ENCODE measurements at places on chromosomes 11 and 22.

GRCh38 chr11:12179019-12179418, 68.6 kb downstream of the MICAL2 start:
- DNase-seq: no peak

DNA sequence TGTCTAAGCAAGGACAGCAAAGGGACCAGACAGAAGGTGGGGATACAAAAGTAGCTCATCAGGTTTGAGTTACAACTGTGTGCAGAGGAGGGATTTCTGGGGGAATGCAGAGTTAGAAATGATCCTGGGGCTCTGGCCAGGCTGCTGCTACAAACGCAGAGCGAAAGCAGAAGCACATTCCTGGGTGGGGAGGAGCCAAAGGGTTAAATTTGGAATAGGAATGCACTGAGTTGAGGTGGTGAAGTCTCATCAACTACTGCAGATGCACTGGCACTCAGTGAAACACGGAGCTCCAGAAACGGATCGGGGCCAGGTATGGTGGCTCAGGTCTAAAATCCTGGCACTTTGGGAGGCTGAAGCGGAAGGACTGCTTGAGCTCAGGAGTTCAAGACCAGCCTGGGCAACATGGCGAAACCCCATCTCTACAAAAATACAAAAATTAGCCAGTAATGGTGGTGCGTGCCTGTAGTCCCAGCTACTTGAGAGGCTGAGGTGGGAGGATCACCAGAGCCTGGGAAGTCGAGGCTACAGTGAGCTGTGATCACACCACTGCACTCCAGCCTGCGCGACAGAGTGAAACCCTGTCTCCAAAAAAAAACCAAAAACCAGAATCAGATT, 3.2 kb downstream of the CHKA start:
- no peak for DNase-seq

- no peak for DNase-seq
Measured at GRCh38 chr11:10605941-10606381, 37.5 kb upstream of the LYVE1 start.

DNA sequence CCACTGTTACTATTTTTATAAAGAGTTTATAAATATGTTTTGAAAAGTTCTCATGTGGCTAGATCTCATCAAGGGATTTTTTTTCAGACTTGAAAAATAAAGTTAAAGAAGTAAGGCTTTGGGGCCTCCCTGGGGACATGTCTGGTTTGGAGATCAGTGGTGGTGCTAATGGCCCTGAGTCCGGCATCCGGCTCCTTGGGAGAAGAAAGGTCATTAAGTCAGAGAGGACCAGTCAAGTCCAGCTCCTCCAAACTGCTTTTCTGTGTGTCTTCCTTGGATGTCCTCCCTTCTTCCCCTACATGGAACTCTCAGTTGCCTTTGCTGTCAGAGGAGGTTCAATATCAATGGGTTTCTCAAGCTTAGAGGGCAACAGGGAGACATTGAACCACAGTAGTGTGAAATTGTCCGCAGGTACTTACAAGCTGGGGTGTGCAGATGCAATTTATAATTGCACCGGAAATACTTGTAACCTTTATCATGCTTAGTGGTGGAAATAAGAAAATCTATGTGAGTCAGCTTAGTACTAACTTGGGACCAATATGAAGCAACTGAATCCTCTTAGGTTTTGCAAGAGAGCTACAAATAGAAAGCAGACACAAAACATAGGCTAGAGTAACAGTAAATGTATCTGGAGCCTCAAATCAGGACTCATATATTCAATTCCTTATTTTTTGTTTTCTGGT, 144.3 kb downstream of the TEAD1 start:
- no peak for DNase-seq

DNA sequence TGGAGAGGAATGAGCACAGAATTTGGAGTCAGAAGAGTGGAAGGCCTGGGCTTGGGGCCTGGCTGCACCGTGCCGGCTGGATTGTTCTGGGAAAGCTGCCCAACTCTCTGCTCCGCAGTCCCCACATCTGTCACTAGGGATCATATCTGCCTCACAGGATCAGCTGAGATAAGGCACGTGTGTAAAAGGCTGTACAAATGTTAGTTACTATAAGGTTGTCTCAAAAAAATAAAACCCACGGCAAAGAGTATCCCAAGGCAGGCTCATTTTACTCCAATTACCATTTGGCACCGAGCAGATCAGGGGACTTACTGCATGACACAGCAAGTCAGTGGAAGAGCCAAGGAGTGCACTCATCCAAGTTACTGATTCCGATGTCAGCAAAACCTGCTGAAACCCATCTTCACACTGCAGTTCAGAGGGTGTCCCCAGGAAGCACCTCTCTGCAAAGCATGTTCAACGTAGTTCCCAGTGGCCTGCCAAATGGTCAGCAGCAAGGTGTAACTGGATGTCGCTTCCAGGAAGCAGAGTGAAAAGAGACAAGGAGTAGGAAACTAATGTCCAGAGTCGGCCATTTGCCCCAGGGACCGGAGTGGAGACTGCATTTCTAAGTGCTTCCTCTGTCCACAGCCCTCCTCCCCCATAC, 18.1 kb upstream of the MRTFA start:
- no peak for DNase-seq

- DNase-seq: no peak
Measured at GRCh38 chr11:134555510-134555909, 143.5 kb upstream of the B3GAT1 start.

- no peak for DNase-seq
Measured at GRCh38 chr22:35409783-35410662, 10.1 kb downstream of the MCM5 start.

DNA sequence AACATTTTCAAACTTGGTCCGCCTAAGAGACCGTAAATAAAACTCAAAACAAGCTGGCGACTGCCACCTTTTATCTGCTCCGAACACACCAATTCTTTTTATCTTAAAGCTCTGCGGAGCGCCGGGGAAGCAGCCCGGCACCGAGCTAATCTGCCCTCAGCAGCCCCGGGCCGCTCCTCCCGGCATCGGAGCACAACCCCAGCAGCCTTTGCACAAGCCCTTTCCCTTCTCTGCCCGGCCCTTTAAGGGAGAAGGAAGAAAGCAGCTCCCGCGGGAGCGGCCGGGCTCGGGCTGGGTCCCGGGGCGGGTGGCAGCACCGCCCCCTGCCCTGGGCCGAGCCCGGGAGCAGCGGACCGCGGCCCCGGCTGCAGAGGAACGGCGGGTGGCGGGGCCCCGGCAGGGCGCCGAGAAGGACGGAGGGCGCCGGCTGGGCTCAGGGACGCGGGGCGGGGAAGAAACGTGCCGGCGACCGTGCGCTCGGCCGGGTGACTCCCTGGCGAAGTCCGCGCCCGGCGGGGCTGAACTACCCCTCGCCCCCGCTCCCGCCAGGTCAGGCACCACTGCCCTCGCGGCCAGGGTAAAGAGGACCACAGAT, 133.6 kb upstream of the C11orf58 start:
- DNase-seq: no peak

- DNase-seq: peak; percentile 12
Measured at GRCh38 chr22:26857169-26857568, 199.8 kb downstream of the MIAT start.

DNA sequence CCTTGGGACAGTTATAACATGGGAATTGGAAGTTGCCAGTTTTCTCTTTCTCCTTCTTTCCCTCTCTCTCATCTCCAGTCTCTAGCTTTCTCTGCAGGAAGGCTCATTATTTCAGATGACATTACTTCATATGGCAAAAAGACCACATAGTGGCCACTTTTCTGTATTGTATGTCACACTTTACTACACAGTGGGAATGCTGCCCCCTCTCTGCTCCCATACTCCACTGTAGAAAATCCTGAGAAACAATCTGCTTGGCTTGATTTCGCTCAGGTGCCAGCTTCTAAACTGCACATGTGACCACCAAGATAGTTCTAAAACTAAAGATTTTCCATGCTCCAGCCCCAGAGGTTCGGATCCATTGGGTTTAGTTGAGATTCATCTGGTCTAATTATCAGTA, 860.7 kb upstream of the CCDC90B start:
- no peak for DNase-seq

GRCh38 chr11:13384908-13385640, 77.9 kb downstream of the BTBD10 start:
- DNase-seq: peak; percentile 18

DNA sequence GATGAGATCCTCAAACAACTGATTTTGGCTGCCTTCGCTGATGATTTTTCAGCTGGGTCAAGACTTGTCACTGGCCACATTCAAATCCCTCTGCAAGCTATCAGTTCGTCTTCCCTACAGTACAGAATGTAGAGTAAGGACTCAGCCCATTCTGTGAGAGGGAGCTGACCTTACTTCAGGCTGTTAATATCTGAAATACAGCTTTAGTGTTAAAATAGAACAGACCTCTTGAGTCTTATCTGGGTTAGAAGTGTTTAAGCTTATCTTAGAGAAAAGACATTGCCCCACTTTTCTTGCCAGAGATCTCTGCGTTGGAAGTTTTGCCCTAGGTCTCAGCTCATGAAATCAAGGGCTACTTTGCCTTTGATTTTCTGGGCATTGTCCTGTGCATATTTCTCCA, 383.4 kb upstream of the LARGE1 start:
- DNase-seq: no peak

DNA sequence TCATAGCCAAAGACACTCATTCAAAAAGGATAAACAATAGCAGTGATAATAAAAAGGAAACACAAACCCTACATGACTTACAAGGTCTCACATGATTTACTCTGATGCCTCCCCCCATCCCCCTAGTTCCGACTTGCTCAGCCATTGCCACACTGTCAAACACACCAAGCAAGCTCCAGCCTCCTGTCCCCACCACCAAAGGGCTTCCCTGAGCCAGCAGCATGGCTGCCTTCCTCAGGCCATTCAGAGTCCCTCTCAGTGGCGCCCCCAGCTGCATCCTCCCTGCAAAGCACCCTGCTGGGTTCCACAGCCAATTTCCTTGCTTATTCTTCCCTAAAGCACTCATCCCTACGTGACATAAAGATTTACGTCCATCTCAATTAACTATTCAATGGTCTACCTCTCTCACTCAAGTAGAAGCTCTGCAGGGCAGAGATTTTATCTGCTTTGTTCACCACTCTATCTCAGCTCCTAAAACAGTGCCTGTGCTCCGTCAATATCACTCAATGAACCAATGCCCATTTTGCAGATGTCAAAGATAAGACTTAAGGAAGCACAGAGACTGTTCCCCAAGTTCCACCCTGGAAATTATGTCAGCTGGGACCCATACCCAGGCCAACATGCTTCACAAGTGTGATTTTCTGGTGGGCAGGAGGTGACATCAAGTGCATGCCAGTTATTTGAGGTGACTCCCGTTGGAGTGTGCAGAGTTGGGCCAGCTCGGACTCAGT, 106.9 kb downstream of the SYN3 start:
- no peak for DNase-seq

DNA sequence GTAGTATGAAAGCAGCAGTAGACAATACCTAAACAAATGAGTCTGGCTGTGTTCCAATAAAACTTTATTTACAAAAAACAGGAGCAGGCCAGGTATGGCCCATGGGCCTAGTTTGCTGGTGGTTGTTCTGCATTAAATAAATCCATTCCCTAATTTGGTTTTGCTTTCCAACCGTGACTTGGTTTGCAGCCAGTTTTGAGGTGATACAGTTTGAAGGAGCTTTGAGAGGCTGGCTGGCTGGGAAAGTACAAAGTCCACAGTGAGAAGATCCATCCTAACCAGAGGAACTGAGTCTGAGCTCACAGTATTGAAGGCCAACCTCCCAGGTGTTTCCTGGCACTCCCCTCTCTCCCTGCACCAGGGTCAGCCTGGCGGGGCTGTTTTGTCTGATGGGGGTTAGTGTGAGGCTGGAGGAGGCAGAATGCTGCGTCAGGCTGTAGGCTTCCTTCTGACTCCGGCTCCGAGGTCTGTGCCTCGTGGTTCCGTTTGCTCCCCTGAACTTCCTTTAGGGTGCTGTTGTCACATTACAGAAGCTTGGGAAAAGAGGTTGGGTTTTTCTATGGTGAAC, 129.5 kb downstream of the MICAL2 start:
- peak; percentile 42 for DNase-seq

- DNase-seq: no peak
Measured at GRCh38 chr11:128374026-128374425, 213.3 kb downstream of the ETS1 start.

- no peak for DNase-seq
Measured at GRCh38 chr22:48937032-48937639, 890.5 kb downstream of the BRD1 start.

DNA sequence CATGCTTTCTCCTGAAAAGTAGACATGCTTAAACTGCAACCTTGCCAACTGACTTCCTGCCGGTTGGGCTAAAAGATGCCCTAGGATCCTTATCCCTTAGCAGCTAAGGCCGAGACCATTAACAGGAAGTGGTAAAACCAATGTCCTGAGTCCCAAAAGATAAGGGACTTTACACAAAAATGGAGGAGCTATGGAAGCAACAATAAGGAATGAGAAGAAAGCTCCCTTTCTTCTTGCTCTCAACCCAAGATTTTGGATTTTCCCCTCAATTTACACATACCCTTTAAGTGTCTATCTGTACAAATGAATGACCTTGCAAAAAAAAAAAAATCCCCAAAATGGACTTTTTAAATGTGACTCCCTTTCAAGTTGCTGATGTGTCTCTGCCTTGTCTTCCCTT, 11.1 kb downstream of the MRPL17 start:
- DNase-seq: no peak

GRCh38 chr22:31495343-31495742, 993 bp upstream of the SFI1 start:
- no peak for DNase-seq

DNA sequence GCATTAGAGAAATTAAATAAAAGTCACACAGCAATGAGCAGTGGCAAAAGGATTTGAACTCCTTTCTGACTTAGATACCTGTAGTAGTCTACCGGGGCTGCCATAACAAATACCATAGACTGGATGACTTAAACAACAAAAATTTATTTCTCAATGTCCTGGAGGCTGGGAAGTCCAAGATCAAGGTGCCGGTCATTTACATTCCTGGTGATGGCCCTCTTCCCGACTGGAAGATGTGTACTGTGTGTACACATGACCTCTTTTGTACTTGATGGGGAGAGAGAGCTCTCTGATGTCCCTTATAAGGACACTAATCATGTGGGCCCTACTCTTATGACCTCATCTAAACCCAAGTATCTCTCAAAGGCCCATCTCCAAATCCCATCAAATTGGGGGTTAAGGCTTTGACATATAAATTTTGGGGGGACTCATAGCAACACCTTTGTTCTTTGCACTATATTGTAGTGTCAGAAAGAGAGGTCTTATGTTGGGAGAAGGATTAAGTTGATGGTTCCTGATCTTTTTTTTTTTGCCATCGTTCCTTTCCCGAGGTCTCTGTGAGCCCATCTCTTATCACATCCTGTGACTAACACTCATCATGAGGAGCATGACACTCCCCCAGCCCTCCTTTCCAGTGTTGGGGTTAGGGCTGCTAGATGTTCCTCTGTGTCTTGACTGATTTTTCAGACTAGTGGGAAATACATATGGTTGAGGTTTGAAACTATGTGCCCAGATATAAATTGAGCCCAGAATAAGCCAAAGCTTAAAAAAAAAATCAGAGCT, 104.3 kb downstream of the TRAF6 start:
- no peak for DNase-seq

GRCh38 chr22:38205261-38206128, 3.7 kb downstream of the MAFF start:
- no peak for DNase-seq

GRCh38 chr11:92811341-92811740, 158.1 kb upstream of the MTNR1B start:
- DNase-seq: no peak

- DNase-seq: no peak
Measured at GRCh38 chr22:41983513-41984405, 14.5 kb downstream of the SEPTIN3 start.
